ENCODE measurements at places on chromosomes 5 and 9. TPM values are rescaled to one million over a fixed set of nuclear protein-coding genes. Genes with fewer than 3 reads are reported as not detected.
A peak's percentile ranks its signal among the peaks of the same experiment; 100 is the strongest.

FBXO10 gene
- 22.8 TPM for total RNA-seq

OTULINL gene
- total RNA-seq, result 0.58 TPM

IL9 gene
- not detected for total RNA-seq

PPP3R2 gene
- not detected for total RNA-seq

MRPS2 gene
- total RNA-seq, result 54.2 TPM

PCDHB9 gene
- 3.1 TPM for total RNA-seq

PDZD2 gene
- total RNA-seq, result not detected

IFNA13 gene
- not detected for total RNA-seq

GRCh38 chr5:4042311-4042710 lies 446.7 kb downstream of the IRX1 start:
- no peak for DNase-seq

DNA sequence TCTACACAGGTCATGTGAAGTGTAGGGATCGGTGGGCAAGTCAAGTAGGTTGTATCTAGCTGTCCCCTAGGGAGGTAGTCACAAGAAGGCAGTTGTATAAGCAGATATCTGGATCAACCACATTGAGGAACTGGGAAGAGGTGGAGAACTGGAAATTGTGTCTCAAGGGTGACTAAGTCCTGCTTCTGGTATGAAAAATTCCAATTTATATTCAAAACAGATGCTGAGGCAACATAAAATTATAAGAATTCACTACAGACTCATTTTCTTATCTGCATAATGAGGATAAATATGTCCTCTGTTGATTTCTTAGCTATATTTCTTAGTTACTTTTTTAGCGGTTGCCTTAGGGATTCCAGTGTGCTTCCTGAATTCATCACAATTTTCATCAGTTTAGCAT lies 46.8 kb downstream of the GALNT12 start:
- DNase-seq, result no peak

- DNase-seq, result no peak
Measured at GRCh38 chr5:25554077-25554476, 909.3 kb upstream of the CDH10 start.

DNA sequence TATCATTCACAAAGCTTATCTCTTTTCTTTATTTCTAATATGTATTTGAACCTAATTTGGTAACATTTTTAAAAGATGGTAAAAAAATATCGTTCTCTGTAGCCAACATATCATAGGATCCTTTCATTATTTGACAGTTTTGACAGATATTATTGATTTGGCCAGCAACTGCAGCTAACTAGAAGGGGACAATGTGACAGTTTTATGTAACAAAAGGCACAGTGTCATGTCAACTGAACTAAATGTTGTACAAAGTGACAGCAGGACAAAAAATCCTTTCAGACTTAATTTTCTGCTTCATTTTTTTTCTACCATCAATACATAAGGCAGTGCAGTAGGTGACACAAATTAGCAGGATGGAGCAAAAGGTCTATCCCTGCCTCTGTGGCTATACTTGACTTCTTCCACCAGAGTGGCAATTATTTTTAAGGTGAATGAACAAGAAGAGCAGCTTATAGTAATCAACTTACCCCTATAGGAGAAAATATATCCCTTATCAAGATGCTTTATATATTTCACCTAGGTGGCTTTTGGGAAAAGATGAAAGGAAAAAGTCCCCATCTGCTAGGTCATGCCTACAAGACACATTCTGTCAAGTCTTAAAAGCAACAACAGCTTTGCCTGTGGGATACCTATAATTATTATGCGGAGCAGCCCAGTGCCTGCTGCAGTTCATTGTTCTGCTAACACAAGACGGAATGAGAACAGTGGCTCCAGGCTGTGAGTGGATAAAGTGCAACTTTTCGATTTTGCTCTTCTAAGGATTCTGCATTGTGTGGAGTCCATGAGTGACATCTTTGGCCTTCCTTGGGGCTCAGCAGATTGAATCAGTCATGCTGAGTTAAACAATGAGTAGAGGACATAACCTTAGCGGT lies 694.9 kb downstream of the ISL1 start:
- no peak for DNase-seq

- DNase-seq, result no peak
Measured at GRCh38 chr5:171226096-171226754, 82.8 kb upstream of the TLX3 start.

DNA sequence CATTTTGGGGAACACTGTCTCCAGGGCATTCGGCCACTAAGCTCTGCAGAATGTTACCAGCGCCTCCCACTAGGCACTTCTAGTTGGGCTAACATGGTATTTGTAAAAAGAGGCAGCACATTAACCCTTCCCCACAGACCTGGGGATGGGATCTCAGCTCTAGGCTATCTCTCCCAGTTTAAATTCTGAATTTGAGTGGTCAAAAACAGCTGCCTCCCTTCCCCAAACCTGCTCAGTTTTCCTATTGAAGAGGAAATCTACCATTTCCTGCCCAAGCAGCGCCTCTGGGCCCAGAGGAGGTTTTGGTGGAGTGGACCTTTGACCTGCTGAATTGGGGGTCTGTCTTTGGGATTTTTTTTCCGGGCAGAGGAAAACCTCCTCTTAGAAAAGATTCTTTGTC lies 53.2 kb downstream of the ENC1 start:
- DNase-seq, result no peak

DNA sequence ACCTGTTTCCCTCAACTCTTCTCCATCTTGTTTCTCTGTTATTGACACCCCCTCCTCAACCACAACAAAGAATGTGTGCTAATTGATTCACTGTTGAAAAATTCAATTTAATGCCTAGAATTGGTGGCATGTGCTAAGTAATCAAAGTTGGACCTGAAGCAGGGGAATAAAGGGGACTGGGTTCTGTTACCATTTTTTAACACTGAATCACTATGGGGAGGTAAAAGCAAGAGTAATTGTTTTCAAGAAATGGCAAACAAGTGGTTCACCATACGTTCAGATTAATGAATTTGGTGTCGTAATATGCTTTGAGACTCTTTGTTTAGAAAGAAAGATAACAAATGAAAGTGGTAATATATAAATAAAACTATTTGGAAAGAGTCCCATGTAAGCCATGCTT lies 17.0 kb upstream of the SSBP2 start:
- DNase-seq, result no peak

GRCh38 chr5:151647320-151647861 lies 39.3 kb downstream of the SPARC start:
- DNase-seq, result no peak

- no peak for DNase-seq
Measured at GRCh38 chr5:103259705-103260355, 1.3 kb downstream of the MACIR start.

- peak; percentile 29 for DNase-seq
Measured at GRCh38 chr9:124149992-124150391, 107.8 kb upstream of the NEK6 start.

DNA sequence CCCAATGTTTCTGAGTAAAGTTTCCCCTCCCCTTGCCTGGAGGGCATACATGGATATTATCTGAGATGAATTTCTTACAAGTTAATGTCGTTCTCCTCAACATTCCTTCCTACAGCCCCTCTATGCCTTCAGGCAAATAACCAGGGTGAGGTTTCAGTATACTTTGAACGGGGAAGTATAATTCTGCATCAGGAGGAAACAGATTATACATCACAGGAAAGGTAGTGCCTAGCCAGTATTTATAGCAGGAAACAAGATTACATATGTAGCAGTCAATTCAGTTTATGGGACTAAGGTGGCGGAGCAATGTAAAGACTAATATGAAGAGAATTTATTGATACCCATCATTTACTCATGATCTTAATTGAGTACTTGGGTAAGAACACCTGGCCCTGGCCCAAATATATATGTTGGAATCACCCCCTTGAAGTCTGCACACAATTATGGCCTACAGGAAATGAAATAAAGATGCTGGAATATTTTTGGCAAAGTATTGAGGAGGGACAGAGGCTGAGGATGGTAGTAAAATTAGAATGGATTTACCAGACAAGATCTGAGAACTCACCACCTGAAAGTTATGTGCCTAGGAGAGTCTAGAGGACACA lies 661.1 kb downstream of the PTPRD start:
- no peak for DNase-seq

DNA sequence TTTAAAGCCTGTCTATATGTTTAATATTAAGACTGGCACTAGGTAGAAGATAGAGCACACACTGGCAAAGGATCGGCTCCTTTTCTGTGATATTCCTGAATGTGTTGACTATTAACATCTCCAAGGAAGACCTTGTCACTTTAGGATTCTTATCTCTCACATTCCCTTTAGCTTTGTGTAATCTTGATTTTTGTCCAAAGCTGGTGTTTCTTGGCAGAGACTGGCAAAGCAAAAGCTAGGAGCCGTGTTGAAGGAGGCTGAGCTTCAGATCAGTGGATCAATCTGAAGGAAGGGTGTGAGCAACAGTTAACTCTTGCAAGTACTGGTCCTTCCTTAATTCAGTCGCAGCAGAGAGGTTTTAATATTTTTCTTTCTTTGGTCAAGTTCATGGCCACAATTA lies 830.4 kb upstream of the ZNF608 start:
- DNase-seq, result no peak

DNA sequence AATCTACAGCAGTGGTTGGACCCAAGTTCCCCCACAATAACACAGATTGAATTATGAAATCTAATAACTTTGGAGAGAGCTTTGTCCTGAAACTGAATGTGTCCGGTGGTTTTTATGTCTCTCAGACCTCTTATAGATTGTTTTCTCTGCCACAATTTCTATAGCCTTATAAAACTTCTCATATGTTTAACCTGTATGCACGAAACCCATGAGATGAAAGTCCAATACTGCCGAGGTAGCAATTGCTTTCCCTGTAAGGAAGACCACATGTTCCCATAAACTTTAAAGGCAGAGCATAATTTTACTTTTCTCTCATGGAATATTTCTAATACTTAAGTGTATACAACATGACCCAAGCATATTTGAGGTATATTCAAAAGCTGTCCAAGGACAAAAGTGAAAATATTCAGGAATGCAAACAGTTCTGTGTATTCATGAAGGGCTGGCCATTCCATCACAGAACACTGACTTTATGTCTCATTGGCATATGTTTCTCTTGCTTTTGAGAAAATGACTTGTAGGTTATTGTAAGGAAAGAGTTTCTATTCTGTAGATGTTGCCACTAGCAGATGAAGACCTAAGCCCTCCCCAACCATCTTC lies 94.4 kb upstream of the TLE4 start:
- DNase-seq, result no peak

- no peak for DNase-seq
Measured at GRCh38 chr5:147567917-147568598, 58.2 kb upstream of the DPYSL3 start.

DNA sequence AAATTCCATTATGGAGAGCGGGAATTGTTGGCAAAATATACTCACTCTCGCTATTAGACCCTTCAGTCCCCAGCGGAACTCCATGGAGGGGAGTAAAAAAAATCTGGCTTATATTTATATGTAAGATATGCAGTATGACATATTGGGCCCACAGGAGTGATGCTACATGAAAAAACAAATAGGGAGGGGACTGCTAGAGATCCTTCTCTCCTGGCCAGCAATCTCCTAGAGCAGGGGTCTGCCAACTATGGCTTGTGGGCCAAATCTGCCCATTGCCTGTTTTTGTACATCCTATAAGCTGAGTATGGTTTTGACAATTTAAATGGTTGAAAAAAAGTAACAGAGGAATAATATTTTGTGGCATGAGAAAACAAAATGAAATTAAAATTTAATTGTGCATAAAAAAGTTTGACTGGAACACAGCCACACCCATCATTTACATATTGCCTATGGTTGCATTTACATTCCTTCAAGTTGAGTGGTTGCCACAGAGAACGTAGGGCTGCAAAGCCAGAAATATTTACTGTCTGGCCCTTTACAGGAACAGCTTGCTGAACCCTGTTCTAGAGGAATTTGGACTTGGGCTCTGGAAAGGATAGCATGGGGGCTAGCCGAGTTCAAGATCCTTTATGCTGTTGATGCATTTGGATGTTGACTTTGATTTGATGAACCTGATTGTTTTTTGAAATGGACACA lies 197.3 kb upstream of the CLINT1 start:
- no peak for DNase-seq

- no peak for DNase-seq
Measured at GRCh38 chr5:119243888-119244287, 111.9 kb upstream of the TNFAIP8 start.

- no peak for DNase-seq
Measured at GRCh38 chr5:77852068-77852513, 76.0 kb upstream of the TBCA start.

- DNase-seq, result peak; percentile 76
Measured at GRCh38 chr9:87292449-87293191, 205.0 kb upstream of the DAPK1 start.

GRCh38 chr5:144167998-144168397 lies 2.5 kb downstream of the YIPF5 start:
- no peak for DNase-seq

GRCh38 chr5:176812269-176813259 lies 2.2 kb downstream of the UNC5A start:
- no peak for DNase-seq

Data from LHCN-M2 (cell line).